ENCODE measurements at places on chromosomes 6 and 20.

GRCh38 chr20:52752023-52752422, 220.1 kb upstream of the TSHZ2 start:
- DNase-seq = no peak

DNA sequence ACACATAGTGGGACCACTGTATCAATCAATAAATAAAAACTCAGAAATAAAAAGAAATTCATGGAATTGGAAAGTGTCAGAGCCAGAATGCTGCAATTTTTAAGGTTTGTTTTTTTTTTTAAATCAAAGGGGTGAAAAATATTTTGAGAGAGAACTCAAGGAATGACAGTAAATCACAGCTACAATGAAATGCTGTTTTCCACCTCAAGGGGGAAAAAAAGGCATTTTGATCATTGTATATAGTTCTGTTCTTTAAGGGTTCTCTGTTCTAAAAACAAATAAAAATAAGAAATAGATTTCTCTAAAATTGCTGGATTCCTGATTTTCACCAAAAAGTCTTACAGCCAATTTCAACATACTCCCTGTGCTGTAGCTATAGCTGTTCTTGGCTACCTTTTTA, 24.5 kb downstream of the FAXC start:
- DNase-seq = no peak

DNA sequence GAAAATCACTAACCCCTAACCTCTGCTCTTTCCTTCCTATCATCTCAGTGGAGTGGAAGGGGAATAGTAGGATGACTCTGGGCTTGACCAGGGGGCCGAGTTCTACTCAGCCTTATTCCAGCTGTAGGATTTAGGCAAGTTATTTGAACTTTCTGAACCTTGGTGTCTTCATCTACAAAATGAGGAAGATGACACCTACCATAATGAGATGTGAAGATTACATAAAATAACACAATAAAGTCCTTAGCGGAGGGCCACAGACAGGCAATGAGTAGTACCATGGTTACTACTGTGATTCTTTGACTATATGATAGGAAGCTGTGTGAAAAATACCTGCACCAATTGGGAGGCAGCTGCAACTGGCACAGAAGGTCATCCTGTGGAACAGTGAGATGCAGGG, 53.6 kb upstream of the PIM1 start:
- DNase-seq = no peak

DNA sequence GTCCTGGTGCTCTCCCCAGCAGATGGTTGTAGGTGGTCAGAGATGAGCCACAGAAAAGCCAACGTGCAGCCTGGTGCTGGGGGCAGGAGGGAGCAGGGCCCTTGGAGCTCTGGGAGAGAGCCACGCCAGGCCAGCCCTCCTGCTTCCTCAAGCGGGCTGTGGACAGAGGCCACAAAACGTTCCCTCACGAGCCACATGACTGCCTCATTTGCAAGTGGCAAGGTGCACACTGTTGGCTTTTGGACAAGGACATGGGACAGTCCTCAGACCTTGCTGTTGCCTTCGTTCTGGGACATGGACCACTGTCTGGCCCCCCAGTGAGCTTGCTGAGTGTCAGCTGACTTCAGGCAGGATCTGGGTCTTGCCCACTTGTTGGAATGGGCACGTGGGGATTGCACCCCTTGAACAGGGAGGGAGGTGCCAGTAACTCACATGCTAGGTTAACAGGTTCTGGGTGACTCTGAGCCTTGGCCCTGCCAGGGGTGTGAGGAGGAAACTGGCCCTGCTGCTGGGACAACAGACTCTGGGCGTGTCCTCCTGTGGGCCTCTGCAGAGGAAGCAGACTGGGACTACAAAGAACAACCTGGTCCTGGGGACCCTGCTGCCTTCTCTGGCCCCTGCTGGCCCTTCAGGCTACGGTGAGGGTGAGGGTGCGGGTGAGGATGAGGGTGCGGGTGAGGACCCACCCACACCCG, 2.6 kb downstream of the SLCO4A1 start:
- DNase-seq = no peak

GRCh38 chr6:168130168-168130696, 51.2 kb upstream of the FRMD1 start:
- DNase-seq = no peak

DNA sequence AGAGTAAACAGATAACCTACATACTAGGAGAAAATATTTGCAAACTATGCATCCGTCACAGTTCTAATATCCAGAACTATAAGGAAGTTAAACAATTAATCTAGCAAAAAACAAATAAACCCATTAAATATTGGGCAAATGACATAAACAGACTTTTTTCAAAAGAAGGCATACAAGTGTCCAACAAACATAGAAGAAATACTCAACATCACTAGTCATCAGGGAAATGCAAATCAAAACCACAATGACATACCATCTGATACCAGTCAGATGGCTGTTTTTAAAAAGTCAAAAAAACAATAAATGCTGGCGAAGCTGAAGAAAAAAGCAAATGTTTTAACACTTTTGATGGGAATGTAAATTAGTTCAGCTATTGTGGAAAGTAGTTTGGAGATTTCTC, 1117.7 kb upstream of the MAP3K7 start:
- no peak for DNase-seq

- DNase-seq = no peak
These were observed 86.9 kb upstream of the FRMD1 start for GRCh38 chr6:168165891-168166290.

DNA sequence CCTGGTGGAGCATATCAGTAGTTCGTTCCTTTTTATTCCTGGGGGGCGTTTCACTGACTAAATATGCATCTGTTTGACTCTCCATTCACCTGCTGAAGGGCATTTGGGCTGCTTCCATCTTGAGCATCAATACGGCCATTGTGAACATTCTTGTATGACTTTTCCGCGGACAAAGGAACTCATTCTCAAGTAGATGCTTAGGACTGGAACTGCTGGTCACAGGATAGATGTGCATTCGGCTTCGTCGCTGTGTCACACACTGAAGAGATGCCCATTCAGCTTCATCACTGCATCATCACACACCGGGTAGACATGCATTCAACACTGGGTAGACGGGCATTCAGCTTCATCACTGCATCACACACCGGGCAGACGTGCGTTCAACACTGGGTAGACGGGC, 95.3 kb downstream of the TAF4 start:
- DNase-seq = no peak

- peak; percentile 77 for DNase-seq
These were observed 605 bp upstream of the PPP1R16B start for GRCh38 chr20:38804682-38805501.

GRCh38 chr20:59144179-59144830, 19.3 kb upstream of the ZNF831 start:
- DNase-seq = no peak

GRCh38 chr20:49969946-49970345, 12.8 kb upstream of the SNAI1 start:
- DNase-seq = no peak

- peak; percentile 74 for DNase-seq
These were observed 20.3 kb downstream of the RAET1L start for GRCh38 chr6:150004783-150005717.

- DNase-seq = no peak
These were observed 431.9 kb upstream of the MANEA start for GRCh38 chr6:95145457-95145856.

GRCh38 chr6:92810913-92811312, 608.4 kb downstream of the EPHA7 start:
- no peak for DNase-seq

DNA sequence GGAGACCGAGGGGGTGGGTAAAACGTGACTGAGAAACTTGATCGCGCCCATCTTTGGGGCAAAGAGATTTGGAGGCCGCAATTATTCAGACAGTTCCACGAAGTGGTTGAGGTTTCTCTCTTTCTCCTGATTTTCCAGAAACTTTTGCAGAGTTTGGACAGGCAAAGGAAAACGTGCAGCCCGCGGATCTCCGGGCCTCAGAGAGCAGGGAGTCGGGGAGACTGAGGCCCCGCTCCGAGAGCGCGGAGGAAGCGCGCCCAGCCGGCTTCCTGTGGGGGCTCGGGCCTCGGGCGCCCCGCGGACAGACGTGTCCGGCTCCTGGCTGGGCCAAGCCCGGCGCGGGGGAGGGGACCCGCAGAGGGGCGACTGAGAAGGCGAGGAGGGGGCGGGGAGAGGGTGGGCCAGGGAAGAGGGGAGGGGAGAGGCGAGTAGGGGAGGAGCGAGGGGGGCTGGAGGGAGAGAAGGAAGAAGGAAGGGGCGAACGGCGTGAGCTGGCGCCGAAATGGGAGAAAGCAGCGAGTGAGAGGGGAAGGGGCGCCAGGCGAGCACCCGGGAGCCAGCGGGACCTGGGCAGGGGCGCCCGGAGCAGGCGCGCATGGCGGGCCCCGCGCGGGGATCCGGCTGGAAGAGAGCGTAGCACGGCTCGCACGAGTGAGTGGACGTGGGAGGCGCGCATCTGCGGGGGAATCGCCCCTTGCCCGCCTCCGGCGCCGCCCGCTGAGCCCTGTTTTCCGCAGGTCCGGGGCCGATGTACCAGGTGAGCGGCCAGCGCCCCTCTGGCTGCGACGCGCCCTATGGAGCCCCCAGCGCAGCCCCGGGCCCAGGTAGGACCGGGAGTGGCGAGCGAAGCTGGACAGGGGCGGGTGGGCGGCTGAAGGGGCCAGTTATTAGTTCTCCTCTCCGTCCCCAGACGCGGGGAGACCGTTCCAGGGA, at the start of gene MDFI:
TSS of gene MDFI (plus strand) at position 467 of the 933 bp plus-strand sequence. CDS start at position 749, 282 bp downstream.
- no peak for DNase-seq

GRCh38 chr20:44431502-44432234, 44.0 kb upstream of the TTPAL start:
- DNase-seq = no peak

GRCh38 chr6:38367231-38367630, 272.5 kb downstream of the BTBD9 start:
- DNase-seq = no peak

- DNase-seq = no peak
These were observed 625.4 kb downstream of the QKI start for GRCh38 chr6:164039954-164040375.

DNA sequence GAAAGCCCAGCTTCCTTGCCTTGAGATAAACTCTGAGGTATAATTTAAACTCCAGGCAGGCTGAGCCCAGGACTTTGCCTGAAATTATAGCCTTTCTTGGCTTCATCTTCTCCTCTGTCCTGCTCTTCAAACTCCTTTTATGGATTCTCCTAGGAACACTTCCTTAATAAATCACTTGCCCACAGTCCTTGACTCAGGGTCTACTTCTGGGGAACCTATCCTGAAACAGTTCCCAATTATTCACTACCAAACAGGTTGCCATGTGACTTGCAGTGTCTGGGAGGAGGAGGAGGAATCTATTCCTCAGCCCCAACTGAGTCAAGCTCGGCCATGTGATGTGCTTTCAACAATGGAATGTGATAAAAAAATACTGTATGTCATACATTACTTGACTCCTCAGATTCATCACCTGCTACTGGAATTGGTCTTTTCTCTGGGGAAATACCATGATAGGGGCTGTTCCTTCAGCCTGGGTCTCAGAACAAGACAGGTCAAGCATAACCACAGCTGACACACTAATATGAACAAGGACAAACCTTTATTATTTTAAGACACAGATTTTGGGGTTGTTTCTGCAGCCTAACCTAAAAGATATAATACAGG, 20.5 kb upstream of the CDKN1A start:
- DNase-seq = no peak

DNA sequence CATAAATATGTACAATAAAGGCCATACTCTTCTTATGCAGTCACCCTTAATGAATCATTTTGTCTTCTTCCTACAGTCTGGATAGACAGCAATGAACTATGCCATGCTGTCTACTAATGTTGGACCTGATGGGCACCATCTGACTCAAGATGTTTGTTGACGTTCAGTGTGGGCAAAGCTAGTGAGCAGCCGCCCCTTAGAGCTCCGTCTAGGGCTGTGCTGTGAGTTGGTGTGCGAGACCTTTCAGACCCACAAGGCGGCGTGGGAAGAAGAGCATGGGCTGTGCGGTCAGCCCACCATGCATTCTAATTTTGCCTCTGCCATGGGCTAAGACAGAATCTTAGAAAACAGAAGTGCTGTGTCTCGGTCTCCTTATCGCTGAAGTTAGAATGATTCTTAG, 829.4 kb downstream of the QKI start:
- DNase-seq = no peak

DNA sequence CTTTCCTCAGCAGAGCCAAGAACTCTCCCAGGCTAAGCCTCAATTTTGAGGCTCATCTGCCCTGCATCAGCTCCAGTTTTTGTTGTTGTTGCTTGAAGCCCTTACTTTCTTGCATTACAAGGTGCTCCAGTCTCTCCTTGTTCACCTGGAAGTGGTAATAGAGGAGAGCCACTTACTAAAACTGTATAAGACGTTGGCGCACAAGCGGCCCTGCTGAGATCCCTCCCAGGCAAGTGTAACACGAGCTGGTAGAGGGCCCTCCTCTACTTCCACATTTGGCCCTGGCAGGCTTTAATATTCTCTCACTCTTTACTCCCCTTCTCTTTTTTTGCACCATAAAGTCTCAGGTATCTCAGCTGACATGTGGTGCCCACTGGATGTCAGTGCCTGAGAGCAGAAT, 19.5 kb downstream of the GCM2 start:
- no peak for DNase-seq

DNA sequence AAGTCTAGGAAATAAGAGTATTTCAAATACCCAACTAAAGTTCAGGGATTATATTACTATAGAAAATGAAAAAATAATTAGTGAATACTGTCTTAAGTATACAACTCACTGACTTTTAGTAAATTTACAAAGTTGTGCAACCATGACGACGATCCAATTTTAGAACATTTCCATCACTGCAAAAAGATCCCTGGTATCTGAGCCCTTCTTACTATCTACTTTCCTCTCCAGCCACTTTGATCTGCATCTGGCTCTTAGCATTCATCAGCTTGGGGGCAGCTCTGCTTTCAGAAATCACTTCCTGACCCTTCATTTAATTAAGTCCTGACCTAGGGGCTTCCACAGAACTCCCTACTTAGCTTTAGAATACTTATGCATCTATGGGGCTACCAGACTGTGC, 38.2 kb upstream of the RBL1 start:
- no peak for DNase-seq

DNA sequence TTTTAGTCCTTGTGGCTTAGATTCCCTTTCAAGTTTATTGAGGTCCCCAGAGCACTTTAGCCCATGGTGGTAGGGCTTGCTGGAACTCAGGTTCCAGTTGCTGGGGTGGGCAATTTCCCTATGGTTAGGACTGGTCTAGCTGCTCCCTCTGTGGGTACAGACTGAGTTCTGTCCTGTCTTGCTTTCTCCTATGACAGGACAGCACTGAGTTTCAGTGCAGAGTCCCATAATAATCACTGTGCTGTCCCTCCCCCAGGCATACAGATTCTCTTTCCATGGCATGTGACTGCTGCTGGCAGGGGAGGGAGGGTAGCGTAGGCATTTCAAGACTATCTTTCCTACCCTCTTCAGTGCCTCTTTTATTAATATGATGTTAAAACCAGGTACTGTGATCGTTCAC, 17.1 kb upstream of the ERVFRD-1 start:
- no peak for DNase-seq

DNA sequence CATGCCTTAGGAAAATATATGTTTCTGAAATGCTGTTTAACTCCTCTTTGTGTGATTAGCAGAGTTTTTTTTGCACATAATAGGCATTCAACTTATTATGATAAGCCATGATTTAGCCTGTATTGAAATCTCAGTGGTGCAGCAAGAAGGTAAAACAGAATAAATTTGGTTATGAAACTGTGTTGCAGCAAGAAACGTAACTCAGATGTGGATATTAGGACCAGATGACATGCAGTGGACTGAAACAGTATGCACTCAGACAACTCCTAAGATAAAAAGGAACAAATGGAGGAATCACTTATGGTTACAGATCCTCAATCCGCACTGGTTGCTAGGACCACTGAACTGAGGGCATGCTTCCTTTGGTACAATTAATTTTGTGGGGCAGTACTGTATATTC, 254.2 kb upstream of the HSF2 start:
- no peak for DNase-seq

GRCh38 chr6:44386929-44387345, 569 bp upstream of the CDC5L start:
- no peak for DNase-seq
